NCI-H1694 treated with DMSO at 0.1 percent for 48 hours (cell line): ENCODE measurements at places on chromosomes 12 and 14.

- DNase-seq = no peak
These were observed 44.3 kb downstream of the ELK3 start for GRCh38 chr12:96238336-96239047.

DNA sequence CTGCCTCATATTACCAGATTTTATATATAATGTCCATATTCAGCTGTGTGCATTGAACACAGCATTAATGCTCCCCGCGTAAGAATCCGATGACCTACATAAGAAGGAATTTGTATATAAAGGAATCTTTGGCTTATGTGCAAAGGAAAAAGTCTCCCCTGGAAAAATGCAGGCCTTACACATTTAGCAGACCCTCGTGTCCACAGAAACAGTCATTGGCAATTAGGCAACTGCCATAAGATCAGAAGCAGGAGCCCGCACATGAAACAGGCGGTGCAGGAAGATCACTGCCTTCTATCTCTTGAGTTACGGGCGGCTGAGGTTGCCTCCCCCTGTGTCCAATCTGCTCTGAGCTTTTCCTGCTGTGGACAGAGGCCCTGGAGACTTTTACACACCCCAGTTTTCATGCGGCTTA lies 63.2 kb upstream of the RFX4 start:
- DNase-seq = no peak

- DNase-seq = no peak
These were observed 5.6 kb upstream of the PNMA1 start for GRCh38 chr14:73719791-73720190.

GRCh38 chr14:30287579-30288445 lies 271.1 kb upstream of the G2E3 start:
- no peak for DNase-seq

DNA sequence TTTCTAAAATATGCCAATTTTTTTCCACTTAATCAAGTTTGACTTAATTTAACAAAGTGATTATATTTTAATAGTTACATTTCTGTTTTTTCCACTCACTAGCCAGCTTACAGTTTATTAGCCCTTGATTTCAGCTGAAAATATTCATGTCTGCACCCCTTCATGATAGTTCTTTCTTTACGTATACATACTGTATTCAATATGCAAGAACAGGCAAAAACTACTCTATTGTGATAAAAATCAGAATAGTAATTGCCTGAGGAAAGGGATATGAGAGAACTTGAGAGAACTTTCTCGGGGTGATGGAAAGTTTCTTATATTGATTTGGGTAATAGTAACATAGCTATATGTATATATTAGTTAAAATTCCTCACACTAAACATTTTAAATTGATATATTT lies 17.4 kb upstream of the PSMA6 start:
- DNase-seq = no peak

DNA sequence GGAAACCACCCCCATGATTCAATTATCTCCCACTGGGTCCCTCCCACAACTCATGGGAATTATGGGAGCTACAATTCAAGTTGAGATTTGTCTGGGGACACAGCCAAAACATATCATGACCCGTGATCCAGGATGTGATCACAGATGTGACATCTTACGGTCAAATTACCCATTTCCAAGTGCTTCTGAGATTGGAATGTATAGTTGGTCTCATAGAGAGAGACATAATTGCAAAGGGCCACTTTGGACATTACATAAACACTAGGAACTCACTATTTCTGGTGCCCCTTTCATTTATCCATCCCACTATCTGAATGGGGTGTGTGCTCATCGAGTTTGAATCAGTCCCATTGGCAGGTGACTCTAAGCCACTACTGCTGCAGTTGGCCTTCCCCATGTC lies 204.5 kb downstream of the PHLDA1 start:
- DNase-seq = no peak

GRCh38 chr12:40022850-40023249 lies 83.0 kb downstream of the SLC2A13 start:
- no peak for DNase-seq

GRCh38 chr12:121427556-121428050 lies 27.7 kb downstream of the RNF34 start:
- no peak for DNase-seq

DNA sequence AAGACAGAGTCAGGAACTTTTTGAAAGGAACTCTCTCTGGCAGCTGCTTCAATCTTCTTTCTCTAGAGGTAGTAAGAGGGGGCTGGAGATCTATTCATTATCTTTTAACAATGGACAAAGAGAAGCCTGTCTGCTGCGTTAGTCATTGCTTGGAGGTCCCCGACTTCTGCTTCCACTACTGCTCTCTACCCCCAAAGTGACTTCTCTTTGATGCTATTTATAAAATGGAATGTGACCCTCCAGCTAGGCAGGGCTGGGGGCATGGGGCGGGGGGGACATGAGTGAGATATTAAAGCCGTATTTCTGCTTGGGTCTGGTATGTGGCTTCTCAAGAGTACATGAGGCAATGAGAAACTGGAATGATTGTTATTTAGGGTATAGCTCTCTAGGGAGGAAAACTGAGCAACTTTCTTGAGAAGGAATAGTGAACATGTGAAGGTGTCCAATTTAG lies 41.4 kb upstream of the NUDT4 start:
- no peak for DNase-seq

DNA sequence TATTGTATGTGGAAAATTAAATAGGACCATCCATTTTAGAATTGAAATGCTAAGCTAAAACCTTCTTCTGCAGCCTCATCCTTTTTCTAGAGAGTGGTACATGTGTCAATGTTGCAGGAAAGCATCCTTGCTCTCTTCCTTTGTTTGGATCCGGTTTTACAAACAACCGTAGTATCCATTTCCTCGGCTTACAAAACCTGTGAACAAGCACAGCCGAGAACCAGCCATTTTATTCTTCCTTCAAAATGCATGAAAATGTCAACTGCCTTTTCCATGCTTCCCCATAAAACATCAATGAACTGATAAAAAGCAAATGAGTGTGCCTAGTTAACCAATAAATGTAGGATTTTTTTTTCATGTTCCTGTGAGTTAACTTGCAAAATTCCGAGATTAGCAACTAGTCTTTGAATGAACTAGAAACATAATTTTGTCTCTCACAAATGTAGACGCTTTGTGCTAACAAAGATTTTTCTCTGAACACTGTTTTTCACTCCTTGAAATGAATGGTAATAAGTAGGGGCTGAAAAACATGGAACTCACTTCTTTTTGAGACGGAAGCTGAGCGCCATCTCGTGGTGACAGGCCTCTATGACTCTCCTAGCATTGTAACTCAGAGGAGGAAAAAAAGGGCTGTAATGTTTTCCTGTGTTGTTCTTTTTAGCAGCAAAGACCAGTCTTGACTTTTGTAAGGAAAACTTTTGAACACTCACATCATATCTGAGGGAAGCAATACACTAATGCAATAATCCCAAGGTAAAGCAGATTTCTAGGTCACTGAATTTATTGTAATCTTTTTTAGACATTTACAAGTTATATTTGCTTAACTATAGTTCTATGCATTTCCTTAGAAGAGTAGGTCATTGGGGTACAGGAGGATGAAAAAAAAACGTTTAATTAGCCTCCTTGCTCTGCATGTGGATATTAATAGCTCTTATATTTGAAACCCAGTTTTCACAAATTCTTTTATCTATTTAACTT lies 157.4 kb upstream of the FOXG1 start:
- peak; percentile 84 for DNase-seq

GRCh38 chr12:103020839-103021238 lies 63.4 kb downstream of the ASCL1 start:
- no peak for DNase-seq

DNA sequence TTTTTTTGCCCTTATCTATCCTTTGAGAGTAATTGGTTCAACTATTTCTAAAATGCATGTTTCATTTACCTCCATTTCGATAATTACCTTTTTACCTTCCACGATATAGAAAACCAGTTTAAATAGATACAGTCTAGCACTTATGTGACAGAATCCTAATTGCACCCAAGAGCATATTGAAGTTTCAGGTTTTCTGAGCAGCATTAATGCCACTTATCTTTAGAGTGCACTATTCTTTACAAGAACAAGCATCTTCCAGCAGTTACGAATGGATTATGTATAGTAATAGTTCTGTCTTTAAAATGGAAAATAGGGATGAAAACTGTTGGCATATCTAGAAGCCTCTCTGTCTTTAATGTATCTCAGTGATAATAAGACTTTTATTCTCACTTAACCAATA lies 82.2 kb upstream of the ATXN7L3B start:
- no peak for DNase-seq

- DNase-seq = peak; percentile 49
These were observed 192.4 kb upstream of the SLC16A7 start for GRCh38 chr12:59403259-59403932.

DNA sequence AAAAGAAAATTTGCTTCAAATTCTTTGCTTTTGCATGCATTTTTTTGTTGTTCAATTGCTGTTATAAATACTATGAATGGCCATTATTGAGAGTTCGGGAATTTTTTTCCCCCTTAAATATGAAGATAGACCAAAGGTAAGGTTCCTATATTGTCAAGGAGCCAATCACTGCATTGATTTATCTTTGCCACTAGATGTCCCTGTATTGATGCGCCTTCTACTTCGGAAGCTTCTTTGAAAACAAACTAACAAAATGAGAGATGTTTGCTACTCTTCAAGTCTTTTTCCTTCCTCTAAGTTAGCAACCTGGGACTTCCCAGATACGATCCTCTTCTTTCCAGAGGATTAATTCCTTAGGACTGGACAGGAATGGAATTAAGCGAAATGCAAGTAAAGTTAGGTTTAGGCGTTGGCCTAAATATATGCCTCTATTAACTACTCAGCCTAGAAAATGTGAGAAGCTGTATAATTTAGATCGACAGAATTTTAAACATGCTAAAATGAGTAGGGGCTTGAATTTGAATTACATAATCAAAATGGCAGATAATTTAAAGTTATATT lies 318.1 kb downstream of the AEBP2 start:
- DNase-seq = peak; percentile 71

DNA sequence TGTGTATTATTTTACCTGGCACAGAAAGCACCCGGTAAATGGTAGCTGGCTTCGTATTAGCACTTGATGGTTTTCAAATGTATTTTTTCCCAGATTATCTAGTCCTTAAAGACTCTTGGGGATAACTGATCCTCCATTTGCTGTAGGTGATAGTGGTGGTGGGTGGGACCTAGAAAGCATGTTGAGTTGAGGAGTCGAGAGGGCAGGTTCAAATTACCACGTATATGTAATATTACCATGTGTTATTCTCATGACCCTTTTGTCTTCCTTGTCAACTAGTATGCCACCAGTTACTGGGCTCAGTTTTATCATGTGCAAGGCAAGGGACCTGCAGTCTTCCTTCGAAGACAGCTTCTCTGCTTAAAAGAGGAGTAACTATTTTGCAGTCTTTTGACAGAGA lies 1.8 kb downstream of the GLRX5 start:
- no peak for DNase-seq

DNA sequence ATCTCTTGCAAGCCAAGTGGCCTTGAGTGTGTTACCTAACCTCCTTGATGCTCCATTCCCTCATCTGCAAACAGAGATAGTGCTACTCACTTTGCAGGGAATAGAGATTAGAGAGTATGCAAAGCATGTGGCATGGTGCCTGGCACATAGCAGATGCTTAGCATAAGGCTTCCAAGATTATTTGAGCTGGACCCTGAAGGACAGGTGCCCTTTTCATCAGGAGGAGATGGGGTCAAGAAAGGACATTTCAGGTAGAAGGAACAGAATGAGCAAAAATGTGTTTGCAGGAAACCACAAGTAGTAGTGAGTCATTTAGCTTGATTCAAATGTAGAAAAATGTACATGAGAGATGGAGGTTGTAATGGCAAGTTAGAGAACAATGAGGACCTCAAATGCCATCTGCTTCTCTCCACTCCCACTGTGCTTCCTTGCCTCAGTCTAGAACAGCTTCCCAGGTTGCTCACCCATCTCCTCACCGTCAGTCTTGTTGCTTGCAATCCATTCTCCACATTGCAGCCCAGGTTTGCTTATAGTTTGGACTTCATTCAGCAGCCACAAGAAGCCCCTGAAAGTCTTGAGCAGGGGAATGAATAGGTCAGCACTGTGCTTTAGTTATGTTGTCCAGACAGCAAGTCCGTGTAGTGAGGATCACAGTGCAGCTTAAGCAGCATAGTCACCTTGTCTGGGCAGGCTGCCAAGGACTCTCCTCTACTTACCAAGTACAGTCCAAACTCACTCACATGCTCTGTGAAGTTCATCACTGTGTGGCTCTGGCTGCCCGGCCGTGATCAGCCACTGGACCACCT lies 536.3 kb upstream of the CCDC196 start:
- no peak for DNase-seq

DNA sequence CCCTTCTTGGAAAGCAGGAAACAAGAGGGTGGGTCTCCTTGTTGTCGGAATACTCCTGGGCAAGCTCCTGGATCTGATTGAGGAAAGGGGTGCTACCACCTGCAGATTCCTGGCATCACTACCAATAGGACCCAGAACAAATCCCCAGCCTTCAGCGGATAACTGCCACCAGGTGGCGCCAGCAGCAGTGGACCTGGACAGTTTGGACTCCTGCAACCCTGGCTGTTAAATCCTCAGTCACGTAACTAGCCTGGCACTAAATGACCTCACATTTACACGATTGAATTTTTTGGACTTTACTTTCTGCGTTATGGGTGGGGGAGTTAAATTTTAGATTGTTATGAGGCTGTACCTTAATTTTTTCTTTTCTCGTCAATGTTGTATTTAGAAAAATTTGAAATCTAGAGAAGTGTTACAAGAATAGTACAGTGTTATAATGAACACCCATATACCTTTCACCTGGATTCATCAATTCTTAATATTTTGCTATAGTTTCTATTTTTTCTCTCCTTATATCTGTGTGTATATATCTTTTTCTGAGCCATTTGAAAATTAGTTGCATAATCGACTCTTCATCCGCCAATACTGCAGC lies 95.6 kb downstream of the GAS2L3 start:
- peak; percentile 10 for DNase-seq

DNA sequence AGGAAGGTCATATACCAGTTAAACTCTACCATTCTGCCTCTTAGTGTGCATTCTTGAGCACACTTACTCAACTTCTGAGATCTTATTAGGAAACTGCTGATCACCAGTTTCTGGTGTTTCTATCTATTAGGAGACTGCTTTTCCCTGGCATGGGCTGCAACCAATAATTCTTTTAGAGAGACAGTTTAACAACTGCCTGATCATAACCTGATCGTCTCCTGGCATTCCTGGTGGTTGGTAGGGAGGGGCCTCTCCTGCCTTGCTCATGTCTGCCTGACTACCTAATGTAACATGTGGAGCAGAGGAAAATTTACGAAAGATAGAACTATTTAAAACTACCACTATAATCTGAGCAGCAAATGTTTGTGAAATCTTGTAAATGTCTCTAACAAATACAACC lies 75.3 kb upstream of the MGAT4C start:
- no peak for DNase-seq

- DNase-seq = no peak
These were observed 97.4 kb downstream of the RFLNA start for GRCh38 chr12:124392271-124392666.

- peak; percentile 77 for DNase-seq
These were observed 3.8 kb upstream of the NUMB start for GRCh38 chr14:73462048-73462715.

GRCh38 chr12:132137483-132138125 lies 6.5 kb downstream of the DDX51 start:
- no peak for DNase-seq
